Stimulated activated CD8-positive, alpha-beta memory T cell treated with anti-CD3 and anti-CD28 coated beads, Interleukin-12 subunit alpha, Interleukin-12 subunit beta, amount 100 ng/mL, for 4 hours (primary cell): ENCODE measurements at places on chromosomes 7 and 10.

DNA sequence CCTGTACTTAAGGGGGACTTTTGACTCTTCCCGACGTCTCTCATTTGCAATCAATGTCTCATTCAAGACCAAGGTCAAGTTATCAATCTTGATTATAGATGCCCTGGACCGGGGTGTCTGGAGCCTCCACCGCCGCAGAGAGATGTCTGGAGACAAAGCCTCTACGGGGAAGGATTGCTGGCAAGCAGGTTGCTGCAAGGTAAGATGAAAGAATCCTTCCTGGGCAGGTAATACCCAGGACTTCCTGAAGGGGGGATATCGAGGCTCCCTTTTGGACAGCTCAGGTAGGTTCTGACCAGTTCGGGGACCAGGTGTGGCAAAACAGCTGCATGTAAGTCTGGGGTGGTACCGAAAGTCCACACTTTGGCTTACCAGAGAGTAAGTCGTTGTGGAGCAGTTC lies 12.5 kb upstream of the CUX1 start:
- no peak for DNase-seq

- DNase-seq: no peak
Observed at GRCh38 chr7:82605247-82605864, 161.8 kb upstream of the CACNA2D1 start.

GRCh38 chr7:107501593-107501992 lies 31.7 kb downstream of the GPR22 start:
- DNase-seq: no peak

GRCh38 chr10:22681783-22682183 lies 32.6 kb downstream of the PIP4K2A start:
- DNase-seq: no peak

DNA sequence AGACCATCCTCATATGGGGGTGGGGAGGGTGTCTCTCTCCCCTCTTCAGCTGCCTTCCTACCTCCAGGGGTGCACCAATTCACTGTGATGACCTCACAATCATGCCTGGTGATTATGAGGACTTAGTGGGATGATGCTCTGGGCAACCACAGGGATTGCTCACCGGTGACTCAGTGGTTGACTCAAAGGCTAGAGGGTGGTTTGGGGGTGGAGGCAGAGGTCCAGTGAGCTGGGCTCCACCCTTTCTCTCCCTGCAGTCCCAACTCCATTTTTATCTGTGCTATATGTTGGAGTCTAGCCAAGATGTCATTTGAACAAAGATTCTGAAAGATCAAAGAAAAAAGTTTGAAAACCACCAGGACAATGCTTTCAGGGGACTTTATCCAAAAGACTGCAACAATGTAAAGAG lies 286.9 kb downstream of the KCNMA1 start:
- DNase-seq: no peak

DNA sequence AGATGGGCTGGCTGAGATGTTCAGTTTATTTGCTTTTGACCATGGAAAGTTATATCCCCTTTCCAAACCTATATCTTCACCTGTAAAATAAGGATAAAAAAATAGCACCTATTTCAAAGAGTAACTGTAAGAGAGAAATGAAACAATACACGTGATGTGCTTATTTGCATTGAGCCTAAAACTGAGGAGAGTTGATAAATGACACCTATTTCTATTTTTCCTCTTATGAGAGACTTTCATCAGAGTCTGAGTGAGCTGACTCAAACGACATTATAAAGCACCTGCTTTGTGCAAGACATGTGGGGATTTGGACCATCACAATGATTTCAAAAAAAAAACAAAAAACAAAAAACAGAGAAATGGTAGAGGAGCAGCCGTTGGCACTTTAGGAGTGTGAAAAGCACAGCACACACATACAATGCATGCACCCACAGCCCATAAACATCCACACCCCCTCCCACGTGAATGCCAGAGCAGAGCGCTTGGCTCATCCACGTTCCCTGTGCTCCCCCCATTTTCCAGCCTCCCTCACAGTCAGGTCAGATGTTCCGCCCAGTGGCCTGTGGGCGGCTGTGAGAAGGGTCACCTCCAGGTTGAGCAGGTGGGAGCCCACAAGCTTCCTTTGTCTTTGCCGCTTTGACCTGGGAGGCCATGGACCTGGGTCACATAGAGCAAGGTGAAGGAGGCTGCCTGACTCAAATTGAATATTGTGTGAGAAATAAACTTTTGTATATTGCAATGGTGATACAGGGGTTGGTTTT lies 253.2 kb upstream of the ZNF32 start:
- no peak for DNase-seq

GRCh38 chr10:636769-637168 lies 52.7 kb downstream of the DIP2C start:
- DNase-seq: no peak

GRCh38 chr10:71228875-71229675 lies 16.7 kb downstream of the UNC5B start:
- no peak for DNase-seq

DNA sequence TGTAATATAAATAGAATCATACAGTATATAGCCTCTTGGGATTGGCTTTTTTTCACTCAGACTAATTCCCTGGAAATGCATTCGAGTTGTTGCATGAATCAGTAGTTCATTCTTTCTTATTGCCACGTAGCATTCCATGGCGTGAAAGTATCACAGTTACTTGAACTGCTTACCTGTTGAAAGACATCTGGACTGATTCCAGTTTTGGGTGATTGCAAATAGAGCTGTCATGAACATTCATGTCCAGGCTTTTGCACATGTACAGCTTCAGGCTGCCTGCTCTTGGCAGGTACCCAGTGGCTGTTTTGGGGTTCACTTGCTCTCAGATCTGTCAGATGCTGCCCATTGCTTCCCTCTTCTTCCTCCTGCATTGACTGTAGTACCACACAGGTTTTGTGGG lies 54.9 kb downstream of the LRGUK start:
- DNase-seq: no peak

GRCh38 chr10:113751181-113751732 lies at the start of gene PLEKHS1:
Gene PLEKHS1, plus strand, starts transcription at chr10:113751682. Its CDS starts 3,596 bp downstream, at chr10:113755278.
- DNase-seq: no peak

DNA sequence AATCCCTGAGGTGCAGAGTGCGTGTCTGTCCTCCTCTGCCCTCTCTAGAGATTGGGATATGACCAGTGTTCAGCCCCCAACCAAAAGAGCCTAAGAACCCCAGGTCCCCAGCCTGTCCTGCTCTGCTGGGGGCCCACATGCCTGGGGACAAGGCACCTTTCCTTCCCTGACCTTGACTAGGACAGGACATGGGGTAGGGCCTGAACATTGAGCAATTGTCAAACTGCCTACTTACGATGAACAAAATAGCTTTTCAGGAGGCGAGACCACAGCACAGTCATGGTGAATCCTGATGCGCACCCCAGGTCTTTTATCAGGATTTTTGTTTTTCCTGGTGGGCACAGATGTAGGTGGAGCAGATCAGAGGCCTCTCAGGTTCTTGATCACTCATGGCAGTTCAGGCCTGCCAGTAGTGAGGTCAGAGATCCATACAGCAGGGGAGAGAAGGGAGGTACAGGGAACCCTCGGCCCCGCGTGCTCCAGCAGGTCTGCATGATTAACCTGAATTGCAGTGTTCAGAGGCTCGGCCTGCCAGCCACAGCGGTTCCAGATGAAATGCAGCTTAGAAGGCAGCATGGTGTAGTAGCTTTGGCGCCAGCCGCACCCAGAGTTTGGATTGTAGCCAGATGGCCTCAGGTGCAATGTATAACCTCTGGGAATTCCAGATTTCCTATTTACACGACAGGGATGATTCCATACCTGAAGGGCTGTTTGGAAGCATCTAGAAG lies 191.3 kb downstream of the CUX1 start:
- no peak for DNase-seq

- DNase-seq: no peak
Observed at GRCh38 chr7:36661135-36661840, 63.0 kb downstream of the AOAH start.

DNA sequence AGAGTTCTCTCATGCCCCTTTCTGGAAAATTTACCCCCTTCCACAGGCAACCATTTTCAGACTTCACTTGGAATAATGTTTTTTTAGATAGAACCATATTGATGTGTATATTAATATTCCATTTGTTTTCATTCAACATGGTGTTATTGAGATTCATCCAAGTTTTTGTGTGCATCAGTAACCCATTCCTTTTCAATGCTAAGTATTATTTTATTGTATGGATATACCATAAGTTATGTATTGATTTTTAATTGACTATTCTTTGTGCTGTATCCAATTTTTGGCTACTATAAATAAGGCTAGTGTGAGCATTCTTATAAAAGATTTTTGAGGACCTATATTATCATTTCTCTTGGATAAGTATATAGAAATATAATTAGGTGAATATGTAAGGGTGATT lies 1025.7 kb downstream of the GRM8 start:
- DNase-seq: no peak

- DNase-seq: no peak
Observed at GRCh38 chr7:1219498-1219897, 13.2 kb upstream of the UNCX start.

- no peak for DNase-seq
Observed at GRCh38 chr7:81111358-81111757, 192.5 kb upstream of the SEMA3C start.

DNA sequence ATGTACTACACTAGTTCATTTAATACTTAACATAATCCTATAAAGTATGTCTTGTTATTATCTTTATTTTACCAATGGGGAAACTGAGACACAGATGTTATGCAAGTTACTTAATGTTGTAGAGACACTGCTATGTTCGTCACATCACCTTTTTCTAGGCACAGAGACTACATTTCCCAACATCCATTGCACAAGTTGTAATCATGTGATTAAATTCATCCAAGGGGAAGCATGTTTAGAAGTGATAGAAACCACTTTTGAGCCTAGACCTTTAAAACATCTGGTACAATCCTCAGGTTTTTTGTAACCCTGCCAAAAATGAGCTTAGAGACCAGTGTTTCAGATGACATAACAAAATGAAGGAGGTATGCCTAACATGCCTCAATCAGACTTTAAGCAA lies 386.8 kb upstream of the HPS1 start:
- no peak for DNase-seq

DNA sequence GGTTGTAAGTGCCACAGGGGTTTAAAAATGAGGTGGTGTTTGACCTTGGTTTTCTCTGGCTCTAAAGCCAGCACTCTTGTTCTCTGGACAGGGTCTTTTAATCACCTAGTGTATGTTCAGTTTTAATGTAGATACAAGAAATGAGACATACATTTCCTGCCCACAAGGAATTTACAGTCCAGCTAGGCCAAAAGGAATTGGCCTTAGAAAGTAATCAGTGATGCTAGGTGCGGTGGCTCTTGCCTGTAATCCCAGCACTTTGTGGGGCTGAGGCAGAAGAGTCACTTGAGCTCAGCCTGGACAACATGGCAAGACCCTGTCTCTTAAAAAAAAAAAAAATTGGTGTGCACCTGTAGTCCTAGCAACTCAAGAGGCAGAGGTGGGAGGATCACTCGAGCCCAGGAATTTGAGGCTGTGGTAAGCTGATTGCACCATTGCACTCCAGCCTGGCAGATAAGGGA lies 100.2 kb downstream of the LRMDA start:
- no peak for DNase-seq

- DNase-seq: no peak
Observed at GRCh38 chr10:27745732-27746396, at the start of gene MKX. Gene MKX, minus strand, starts transcription at chr10:27745819. Its CDS starts 2,404 bp downstream, at chr10:27743415.

DNA sequence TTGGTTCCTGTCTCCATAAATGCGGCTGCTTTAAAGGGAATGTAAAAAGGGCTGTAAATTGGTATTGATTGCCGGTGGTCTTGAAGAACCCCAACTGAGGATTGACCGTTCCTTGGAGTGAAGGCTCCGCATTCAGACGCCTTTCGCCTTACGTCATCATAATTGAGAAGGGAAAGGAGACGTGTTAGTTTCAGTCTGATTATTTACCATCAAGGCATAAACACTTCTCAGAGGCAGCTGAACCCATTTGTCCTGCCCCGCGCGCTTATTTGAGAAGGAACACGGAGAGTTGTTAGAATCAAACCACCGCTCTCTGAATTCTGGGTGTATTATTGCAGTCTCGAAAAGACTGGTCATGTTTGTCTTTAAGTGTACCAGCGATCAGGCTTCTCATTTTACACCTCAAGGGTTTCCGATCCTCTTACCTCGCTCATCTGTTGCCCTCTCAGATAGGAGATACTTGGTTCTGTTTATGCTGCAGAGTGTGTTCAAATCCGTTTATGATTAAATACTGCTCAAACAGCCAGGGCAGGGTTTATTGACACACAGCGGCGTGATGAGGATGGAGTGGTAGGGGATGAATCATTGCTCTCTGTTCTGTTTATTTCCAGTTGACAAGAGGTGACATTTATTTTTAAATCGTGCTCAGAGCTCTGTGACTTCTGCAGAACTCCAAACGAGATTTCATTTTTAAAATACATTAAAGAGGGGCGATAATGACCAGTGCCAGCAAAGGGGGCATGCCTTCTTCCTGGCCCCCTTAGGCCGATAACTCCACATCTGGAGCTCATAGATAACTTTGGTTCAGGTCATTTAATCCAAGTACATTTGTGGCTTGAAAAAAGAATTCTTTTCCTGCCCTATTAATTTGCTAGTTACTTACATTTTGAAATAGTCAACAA lies 30.4 kb downstream of the FOXK1 start:
- DNase-seq: no peak

DNA sequence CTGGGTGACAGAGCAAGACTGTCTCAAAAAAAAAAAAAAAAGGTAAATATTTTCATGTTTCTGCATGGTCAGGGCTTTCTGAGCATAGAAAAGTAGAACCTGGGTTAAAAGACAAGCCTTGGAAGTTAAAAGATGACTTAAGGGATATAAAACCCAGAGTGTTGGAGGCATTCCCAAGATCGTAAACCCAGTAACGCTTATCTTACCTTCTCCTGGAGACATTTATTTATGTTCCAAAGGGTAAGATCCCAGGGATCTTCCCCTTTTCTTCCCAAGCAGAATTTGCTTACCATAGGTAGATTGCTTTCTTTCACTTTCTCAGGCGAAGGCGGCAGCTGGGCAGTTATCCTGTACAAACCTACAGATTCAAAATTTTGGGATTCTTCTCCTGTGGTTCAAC lies 22.2 kb downstream of the SUGCT start:
- DNase-seq: no peak

DNA sequence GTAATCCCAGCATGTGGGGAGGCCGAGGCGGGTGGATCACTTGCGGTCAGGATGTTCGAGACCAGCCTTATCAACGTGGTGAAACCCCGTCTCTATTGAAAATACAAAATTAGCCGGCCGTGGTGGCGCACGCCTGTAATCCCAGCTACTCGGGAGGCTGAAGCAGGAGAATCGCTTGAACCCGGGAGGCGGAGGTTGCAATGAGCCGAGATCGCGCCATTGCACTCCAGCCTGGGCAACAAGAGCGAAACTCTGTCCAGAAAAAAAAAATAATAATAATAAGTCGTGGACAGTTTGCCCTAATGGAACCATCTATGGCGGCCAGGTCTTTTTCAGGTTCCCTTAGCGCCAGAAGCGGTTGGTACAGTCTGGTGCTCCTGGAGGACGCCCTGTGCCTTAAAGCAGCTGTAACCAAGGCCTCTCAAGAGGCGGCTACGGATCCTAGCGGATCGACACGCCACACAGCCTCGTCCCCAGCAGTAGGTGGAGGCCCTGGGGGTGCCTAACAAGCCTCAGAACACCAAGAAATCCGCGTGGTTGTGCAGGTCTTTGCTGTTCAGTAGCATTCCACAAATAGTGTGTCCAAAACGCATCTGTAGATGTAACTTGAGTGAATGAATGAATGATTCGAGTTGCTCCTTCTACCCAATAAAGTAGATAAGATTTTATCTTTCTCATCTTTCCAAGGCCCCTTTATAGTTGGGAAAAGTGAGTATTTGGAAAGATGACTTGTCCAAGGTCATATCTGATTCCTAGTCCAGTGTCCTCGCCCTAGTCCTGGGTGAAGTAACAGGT lies 982 bp downstream of the PGAM1 start:
- no peak for DNase-seq

- no peak for DNase-seq
Observed at GRCh38 chr7:71752171-71752935, 620.4 kb downstream of the GALNT17 start.

GRCh38 chr10:90088024-90088317 lies 386.6 kb downstream of the KIF20B start:
- DNase-seq: no peak
